ENCODE measurements at places on chromosomes 5 and 9. TPM values are rescaled to one million over a fixed set of nuclear protein-coding genes. Genes with fewer than 3 reads are reported as not detected.

- peak overlapping the region; percentile 68 for H3K27ac ChIP-seq
- H3K4me1 ChIP-seq = peaks cover 56% of the 10 kb centered on the region
- no peaks in the 10 kb centered on the region for H3K36me3 ChIP-seq
- H3K4me3 ChIP-seq = no peak overlapping the region
- H3K27me3 ChIP-seq = no peaks in the 10 kb centered on the region
- DNase-seq = no peak
These were observed 49.0 kb upstream of the SARDH start for GRCh38 chr9:133786907-133787753.

- H3K4me1 ChIP-seq = no peaks in the 10 kb centered on the region
- no peaks in the 10 kb centered on the region for H3K27me3 ChIP-seq
- H3K4me3 ChIP-seq = no peak overlapping the region
- H3K36me3 ChIP-seq = peaks cover 90% of the 10 kb centered on the region
- no peak overlapping the region for H3K27ac ChIP-seq
These were observed 53.2 kb upstream of the FBXW11 start for GRCh38 chr5:172059661-172060100.

GRCh38 chr5:136518814-136519213 is 153.5 kb upstream of the TRPC7 start:
- no peaks in the 10 kb centered on the region for H3K4me1 ChIP-seq
- no peak overlapping the region for H3K27ac ChIP-seq
- H3K27me3 ChIP-seq = no peaks in the 10 kb centered on the region
- H3K4me3 ChIP-seq = no peak overlapping the region

GRCh38 chr9:134442486-134443173 is 116.4 kb downstream of the RXRA start:
- DNase-seq = no peak
- peaks cover 25% of the 10 kb centered on the region for H3K4me1 ChIP-seq
- H3K27ac ChIP-seq = no peak overlapping the region
- H3K4me3 ChIP-seq = no peak overlapping the region
- peaks cover 12% of the 10 kb centered on the region for H3K27me3 ChIP-seq

- H3K27ac ChIP-seq = no peak overlapping the region
- H3K27me3 ChIP-seq = no peaks in the 10 kb centered on the region
- no peaks in the 10 kb centered on the region for H3K36me3 ChIP-seq
- no peak for DNase-seq
- H3K4me3 ChIP-seq = no peak overlapping the region
These were observed 11.1 kb downstream of the SPRY4 start for GRCh38 chr5:142313682-142314081.

- peaks cover 7% of the 10 kb centered on the region for H3K27me3 ChIP-seq
- H3K27ac ChIP-seq = no peak overlapping the region
- no peaks in the 10 kb centered on the region for H3K36me3 ChIP-seq
- no peak overlapping the region for H3K4me3 ChIP-seq
- H3K4me1 ChIP-seq = no peaks in the 10 kb centered on the region
- DNase-seq = no peak
These were observed 93.6 kb downstream of the MRPL36 start for GRCh38 chr5:1706021-1706420.

- no peak overlapping the region for H3K27ac ChIP-seq
- no peak overlapping the region for H3K4me3 ChIP-seq
- DNase-seq = no peak
- no peaks in the 10 kb centered on the region for H3K4me1 ChIP-seq
- H3K36me3 ChIP-seq = no peaks in the 10 kb centered on the region
These were observed 305.1 kb downstream of the PSAT1 start for GRCh38 chr9:78601957-78602565.

DNA sequence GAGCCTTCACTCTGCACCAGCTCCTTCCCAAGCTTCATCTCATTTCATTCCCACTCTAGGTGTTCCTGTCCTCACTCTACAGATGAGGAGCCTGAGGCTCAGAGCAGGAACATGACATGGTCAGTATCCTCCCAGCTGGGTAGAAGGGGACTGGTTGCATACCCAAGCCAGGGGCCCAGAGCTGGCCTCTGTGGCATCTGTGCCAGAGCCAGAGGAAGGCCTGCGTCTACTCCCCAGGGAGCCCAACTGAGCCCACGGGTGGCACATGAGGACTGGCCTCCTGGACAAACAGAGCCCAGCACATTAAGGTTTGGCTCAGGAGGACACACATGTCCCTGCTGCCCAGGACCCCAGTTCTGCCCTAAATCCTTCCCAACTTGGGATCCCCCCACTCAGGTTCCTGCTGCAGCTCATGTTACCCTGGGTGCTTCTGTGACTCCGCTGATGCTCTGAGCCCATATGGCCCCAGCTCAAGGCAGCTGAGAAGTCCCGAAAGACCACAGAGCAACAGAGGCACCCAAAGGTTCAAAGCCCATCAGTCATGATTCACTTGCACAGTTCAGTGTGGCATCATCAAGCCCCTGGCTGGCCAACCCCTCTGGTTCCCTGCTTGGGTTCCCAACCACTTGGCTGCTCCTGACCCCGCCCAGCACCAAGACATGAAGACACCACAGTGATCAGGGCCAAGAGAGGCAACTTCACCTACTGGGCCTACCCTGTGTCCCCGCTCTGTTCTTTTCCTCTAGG is 8.5 kb upstream of the NEURL1B start:
- no peaks in the 10 kb centered on the region for H3K36me3 ChIP-seq
- H3K4me3 ChIP-seq = no peak overlapping the region
- no peaks in the 10 kb centered on the region for H3K27me3 ChIP-seq
- H3K4me1 ChIP-seq = no peaks in the 10 kb centered on the region

The BARHL1 gene
- not detected for total RNA-seq

The SPATA31A3 gene
- not detected for total RNA-seq

The EPB41L4B gene
- total RNA-seq = not detected
